ENCODE measurements at places on chromosomes 11 and 22. TPM values are rescaled to one million over a fixed set of nuclear protein-coding genes. Genes with fewer than 3 reads are reported as not detected.

- no peak for DNase-seq
- H3K4me3 ChIP-seq, result no peak overlapping the region
- peaks cover 6% of the 10 kb centered on the region for H3K4me1 ChIP-seq
- H3K36me3 ChIP-seq, result peaks cover 4% of the 10 kb centered on the region
- no peaks in the 10 kb centered on the region for H3K27me3 ChIP-seq
- H3K27ac ChIP-seq, result no peak overlapping the region
Observed at GRCh38 chr11:75839851-75840250, 24.8 kb downstream of the UVRAG start.

The SERPING1 gene
- total RNA-seq, result not detected

- peaks cover 18% of the 10 kb centered on the region for H3K27me3 ChIP-seq
- no peaks in the 10 kb centered on the region for H3K4me1 ChIP-seq
- H3K36me3 ChIP-seq, result no peaks in the 10 kb centered on the region
- H3K4me3 ChIP-seq, result no peak overlapping the region
- DNase-seq, result no peak
- H3K27ac ChIP-seq, result no peak overlapping the region
Observed at GRCh38 chr11:118672846-118673245, 6.6 kb downstream of the TREH start.

GRCh38 chr11:46114378-46114777, 6.9 kb downstream of the PHF21A start:
- no peaks in the 10 kb centered on the region for H3K27me3 ChIP-seq
- no peak overlapping the region for H3K4me3 ChIP-seq
- peaks cover 4% of the 10 kb centered on the region for H3K36me3 ChIP-seq
- no peak overlapping the region for H3K27ac ChIP-seq
- no peak for DNase-seq

The CLDN5 gene
- 0.47 TPM for total RNA-seq

The CHID1 gene
- total RNA-seq, result 108 TPM

DNA sequence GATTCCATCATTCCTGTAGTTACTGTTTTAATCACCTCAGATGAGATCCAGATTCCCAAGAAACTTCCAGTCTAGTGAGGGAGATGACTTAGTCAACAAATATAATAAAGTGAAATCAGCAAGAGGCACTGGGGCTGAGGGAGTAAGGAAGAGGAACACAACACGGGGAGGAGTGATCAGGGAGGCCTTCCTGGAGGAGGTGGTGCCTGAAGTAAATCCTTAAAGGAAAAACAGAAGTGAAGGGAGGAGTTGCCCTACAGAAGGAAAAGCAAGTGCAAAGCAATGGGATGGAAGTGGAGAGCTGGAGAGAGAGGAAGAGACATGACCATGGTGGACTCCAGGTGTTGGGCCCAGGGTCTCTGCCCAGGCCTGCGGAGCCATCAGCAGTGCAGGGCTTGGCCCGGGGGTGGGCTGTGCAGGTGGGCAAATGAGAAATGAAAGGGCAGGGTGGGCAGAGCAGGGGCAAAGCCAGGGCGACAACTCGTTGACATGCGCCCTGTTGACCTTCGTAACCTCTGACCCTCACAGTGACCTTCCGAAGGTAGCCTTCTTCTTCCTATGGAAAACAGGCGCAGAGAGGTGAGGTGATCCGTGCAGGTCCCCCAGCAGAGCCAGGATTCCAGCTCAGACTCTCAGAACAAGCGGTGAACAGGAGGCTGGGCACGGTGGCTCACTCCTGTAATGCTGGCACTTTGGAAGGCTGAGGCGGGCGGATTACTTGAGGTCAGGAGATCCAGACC, 12.1 kb upstream of the PPARA start:
- DNase-seq, result no peak
- H3K36me3 ChIP-seq, result no peaks in the 10 kb centered on the region
- H3K27me3 ChIP-seq, result peaks cover 4% of the 10 kb centered on the region
- H3K27ac ChIP-seq, result no peak overlapping the region

- H3K27me3 ChIP-seq, result peaks cover 3% of the 10 kb centered on the region
- H3K4me3 ChIP-seq, result no peak overlapping the region
- H3K27ac ChIP-seq, result no peak overlapping the region
- DNase-seq, result no peak
Observed at GRCh38 chr22:20024225-20024624, 3.3 kb downstream of the TANGO2 start.

GRCh38 chr11:115284773-115285172, 219.4 kb downstream of the CADM1 start:
- no peaks in the 10 kb centered on the region for H3K36me3 ChIP-seq
- no peak overlapping the region for H3K4me3 ChIP-seq
- H3K27me3 ChIP-seq, result peaks cover 10% of the 10 kb centered on the region

GRCh38 chr22:23053051-23053707, 17.1 kb upstream of the GNAZ start:
- H3K4me3 ChIP-seq, result no peak overlapping the region
- H3K36me3 ChIP-seq, result no peaks in the 10 kb centered on the region
- DNase-seq, result no peak
- no peak overlapping the region for H3K27ac ChIP-seq

DNA sequence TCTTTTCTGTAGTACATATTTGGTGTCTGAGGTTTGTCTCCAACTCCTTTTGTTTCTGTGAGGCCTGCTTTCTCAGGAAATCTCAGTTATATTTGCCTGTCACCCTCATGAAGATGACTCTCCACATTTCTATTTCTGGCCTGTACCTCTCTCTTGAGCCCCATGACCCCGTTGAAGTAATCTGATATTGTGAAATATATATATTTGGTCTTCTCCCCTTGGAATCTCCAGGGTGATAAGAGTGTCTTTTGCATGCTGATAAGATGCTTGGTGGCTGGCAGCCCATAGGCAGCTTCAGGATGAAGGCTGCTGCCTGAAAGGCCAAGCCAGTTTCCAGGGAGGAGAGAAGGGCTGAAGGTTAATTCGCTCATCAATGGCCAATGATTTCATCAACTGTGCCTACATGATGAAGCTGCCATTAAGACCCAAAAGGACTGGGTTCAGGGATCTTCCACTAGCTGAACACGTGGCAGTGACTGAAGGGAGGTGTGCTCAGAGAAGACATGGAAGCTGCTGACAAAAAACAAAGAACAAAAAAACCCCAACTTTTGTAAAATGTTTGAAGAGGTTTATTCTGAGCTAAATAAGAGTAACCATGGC, 67.4 kb downstream of the MICAL2 start:
- DNase-seq, result no peak
- peaks cover 78% of the 10 kb centered on the region for H3K4me1 ChIP-seq
- peaks cover 46% of the 10 kb centered on the region for H3K36me3 ChIP-seq
- H3K27ac ChIP-seq, result peak overlapping the region; percentile 93
- peak overlapping the region; percentile 41 for H3K4me3 ChIP-seq
- H3K27me3 ChIP-seq, result peaks cover 2% of the 10 kb centered on the region

GRCh38 chr22:38844315-38845003, 631 bp upstream of the NPTXR start:
- H3K36me3 ChIP-seq, result no peaks in the 10 kb centered on the region
- H3K27ac ChIP-seq, result no peak overlapping the region

GRCh38 chr11:129131316-129131715, 60.8 kb downstream of the ARHGAP32 start:
- no peaks in the 10 kb centered on the region for H3K36me3 ChIP-seq
- H3K27ac ChIP-seq, result no peak overlapping the region
- H3K4me1 ChIP-seq, result no peaks in the 10 kb centered on the region
- H3K4me3 ChIP-seq, result no peak overlapping the region
- H3K27me3 ChIP-seq, result peaks cover 3% of the 10 kb centered on the region

The ELF5 gene
- not detected for total RNA-seq

The PKDREJ gene
- total RNA-seq, result not detected

GRCh38 chr22:40387746-40388145, 17.4 kb downstream of the SGSM3 start:
- no peak overlapping the region for H3K4me3 ChIP-seq
- peaks cover 25% of the 10 kb centered on the region for H3K36me3 ChIP-seq
- no peak overlapping the region for H3K27ac ChIP-seq
- H3K4me1 ChIP-seq, result peaks cover 40% of the 10 kb centered on the region
- H3K27me3 ChIP-seq, result peaks cover 2% of the 10 kb centered on the region

DNA sequence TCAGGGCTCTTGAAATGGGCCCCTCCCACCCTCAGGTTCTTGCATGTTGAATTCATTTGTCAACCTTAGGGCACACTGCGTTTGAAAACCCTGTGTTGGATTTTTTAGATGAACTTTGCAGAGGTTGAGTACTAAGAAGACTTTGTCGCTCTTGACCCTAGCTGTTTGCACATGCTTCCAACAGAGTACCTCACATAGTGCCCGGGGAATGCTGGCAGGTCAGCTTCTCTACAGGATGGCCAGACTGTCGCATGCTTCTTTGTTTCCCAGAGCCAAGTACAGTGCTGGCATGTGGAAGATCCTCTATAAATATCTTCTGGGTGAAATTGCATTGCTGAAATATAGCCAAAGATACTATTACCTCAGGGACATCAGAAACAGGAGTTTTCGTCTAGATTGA, 59.9 kb downstream of the FAT3 start:
- no peak overlapping the region for H3K27ac ChIP-seq
- no peak overlapping the region for H3K4me3 ChIP-seq
- H3K27me3 ChIP-seq, result no peaks in the 10 kb centered on the region
- no peak for DNase-seq
- no peaks in the 10 kb centered on the region for H3K4me1 ChIP-seq

The GRAP2 gene
- total RNA-seq, result 31.3 TPM

DNA sequence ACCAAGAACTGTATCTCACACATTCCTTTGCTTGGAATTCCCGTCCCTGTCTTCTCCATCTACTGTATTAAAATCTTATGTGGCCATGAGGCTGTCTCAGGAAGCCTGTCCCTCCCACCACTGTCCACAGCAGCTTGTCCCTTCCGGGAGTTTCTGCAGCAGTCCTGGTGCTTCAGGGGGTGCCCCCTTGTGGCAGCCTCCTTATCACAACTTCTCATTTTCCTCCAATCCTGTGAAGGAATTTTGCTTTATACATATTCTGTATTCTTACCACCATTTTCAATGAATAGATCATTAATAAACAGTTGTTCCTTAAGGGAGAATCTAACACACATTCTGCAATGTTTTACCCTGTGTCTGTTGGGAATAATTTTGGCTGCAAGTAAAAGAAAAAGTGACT, 220.4 kb upstream of the RAG2 start:
- no peaks in the 10 kb centered on the region for H3K36me3 ChIP-seq
- no peak for DNase-seq
- H3K27ac ChIP-seq, result no peak overlapping the region
- H3K4me3 ChIP-seq, result no peak overlapping the region

- H3K4me1 ChIP-seq, result peaks cover 56% of the 10 kb centered on the region
- H3K36me3 ChIP-seq, result peaks cover 7% of the 10 kb centered on the region
- DNase-seq, result no peak
- H3K4me3 ChIP-seq, result peak overlapping the region; percentile 93
- H3K27ac ChIP-seq, result peak overlapping the region; percentile 99
Observed at GRCh38 chr22:50531962-50532674, 2.3 kb upstream of the TYMP start.

The CHKB gene
- total RNA-seq, result 88.7 TPM

GRCh38 chr11:13902523-13902922, 60.0 kb upstream of the SPON1 start:
- no peaks in the 10 kb centered on the region for H3K36me3 ChIP-seq
- DNase-seq, result no peak
- H3K4me3 ChIP-seq, result no peak overlapping the region
- H3K27me3 ChIP-seq, result peaks cover 17% of the 10 kb centered on the region
- H3K27ac ChIP-seq, result no peak overlapping the region

DNA sequence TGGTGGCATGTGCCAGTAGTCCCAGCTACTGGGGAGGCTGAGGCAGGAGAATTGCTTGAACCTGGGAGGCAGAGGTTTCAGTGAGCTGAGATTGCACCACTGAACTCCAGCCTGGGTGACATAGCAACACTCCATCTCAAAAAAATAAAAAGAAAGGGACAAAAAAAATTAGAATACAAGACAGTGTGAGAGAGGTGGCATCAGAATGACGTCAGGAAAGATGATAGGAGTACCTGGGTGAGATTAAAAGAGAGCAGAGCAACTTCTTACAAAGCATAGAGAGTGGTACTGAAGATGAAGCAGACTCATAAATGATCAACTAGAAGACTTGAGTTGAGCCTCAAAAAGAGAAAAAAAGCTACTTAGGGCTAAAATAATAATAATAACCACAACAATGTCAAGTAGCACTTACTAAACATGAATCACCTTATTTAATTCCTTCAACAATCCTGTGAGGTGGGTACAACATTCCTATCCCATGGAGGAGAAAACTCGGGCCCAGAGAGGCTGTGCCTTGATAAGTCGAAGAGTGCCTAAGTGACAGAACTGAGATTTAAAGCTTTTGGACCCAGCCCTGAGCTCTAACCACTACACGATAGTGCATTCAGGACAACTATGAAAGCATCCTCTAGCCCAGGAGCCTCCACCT, 5.2 kb upstream of the SLN start:
- no peaks in the 10 kb centered on the region for H3K4me1 ChIP-seq
- peaks cover 7% of the 10 kb centered on the region for H3K27me3 ChIP-seq
- no peak overlapping the region for H3K27ac ChIP-seq
- H3K4me3 ChIP-seq, result no peak overlapping the region

The MS4A6E gene
- total RNA-seq, result not detected

DNA sequence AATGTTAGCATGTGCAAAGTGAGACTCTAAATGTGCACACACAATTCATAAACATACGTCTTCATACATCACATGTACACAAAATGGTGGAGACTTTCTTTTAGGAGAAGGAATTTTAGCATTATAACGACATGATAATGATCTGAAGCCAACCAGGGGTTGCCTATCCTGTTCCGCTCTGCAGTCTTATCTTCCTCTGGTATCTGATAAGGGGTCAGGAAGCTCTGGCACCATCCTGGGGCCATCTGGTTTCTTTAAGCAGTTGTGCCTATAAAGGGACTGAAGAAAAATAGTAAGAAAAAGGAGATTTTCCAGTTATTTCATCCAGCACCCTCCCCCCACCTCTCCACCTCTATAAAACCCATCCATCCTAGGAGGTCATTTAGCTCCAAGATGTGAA, 5.8 kb upstream of the NUP50 start:
- DNase-seq, result no peak
- no peak overlapping the region for H3K4me3 ChIP-seq
- H3K27ac ChIP-seq, result no peak overlapping the region
- H3K27me3 ChIP-seq, result no peaks in the 10 kb centered on the region
- H3K36me3 ChIP-seq, result peaks cover 13% of the 10 kb centered on the region

The CCDC87 gene
- 0.29 TPM for total RNA-seq

DNA sequence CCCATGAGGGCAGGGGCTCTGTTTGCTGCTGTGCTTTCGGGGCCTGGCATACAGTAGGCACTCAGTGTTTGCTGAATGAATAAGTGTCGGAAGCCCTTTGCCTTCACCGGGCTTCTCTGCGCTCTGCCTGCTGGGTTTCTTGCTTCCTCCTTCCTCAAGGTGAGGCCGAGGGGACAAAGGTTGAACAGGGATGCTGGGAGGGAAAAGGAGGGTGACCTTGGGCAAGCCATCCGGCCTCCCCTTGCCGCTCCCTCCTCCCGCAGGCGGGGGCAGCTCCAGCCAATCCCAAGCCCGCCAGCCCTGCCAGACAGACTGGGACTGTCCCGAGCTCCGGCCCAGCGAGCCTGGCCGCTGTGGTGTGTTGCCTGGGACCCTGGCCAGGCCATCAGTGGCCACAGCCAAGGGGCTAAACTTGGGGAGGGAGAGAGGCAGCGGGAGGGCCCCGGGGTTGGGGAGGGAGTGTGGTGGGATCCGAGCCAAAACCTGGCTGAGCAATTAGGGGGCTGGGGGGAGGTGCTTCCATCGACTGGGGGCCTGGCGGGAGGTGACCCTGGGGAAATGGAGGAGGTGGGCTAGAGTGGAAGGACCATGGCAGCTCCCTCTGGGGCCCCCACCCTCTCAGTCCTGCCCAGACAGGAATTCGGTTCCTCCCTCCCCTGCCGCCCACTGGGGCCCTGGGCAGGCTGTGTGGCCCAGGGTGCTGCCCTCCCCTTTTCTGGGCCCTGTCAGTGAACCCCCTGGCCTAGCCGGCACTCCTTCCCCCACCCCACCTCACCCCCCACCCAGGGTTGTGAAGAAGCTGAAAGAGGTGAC, 3.4 kb upstream of the RCOR2 start:
- H3K27ac ChIP-seq, result no peak overlapping the region
- no peaks in the 10 kb centered on the region for H3K36me3 ChIP-seq
- H3K4me1 ChIP-seq, result peaks cover 9% of the 10 kb centered on the region
- H3K27me3 ChIP-seq, result peaks cover 30% of the 10 kb centered on the region
- H3K4me3 ChIP-seq, result no peak overlapping the region
